ENCODE measurements at places on chromosomes 12 and 14. TPM values are rescaled to one million over a fixed set of nuclear protein-coding genes. Genes with fewer than 3 reads are reported as not detected.

- no peak overlapping the region for H3K27ac ChIP-seq
- H3K36me3 ChIP-seq, result no peaks in the 10 kb centered on the region
- H3K4me1 ChIP-seq, result no peaks in the 10 kb centered on the region
- no peaks in the 10 kb centered on the region for H3K27me3 ChIP-seq
- no peak for DNase-seq
- H3K4me3 ChIP-seq, result no peak overlapping the region
Observed at GRCh38 chr12:117499759-117500485, 138.5 kb upstream of the NOS1 start.

DNA sequence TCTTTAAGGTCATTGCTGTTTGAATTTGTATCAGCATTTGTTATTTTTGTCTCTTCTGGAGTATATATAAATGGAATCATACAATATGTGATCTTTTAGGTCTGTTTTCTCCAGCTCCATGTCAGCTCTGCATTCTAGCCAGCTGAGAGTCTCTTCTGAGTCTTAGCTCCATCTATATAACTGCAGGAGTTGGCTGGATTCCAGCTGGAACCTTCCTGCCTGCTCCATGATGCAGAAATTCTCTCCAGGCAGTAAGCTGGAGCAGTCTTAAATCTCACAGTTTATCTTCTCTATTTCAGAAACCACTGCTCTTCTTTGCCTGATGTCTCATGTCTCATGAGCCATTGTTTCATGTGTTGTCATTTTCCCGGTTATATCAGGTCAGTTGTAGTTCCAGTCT, 827.6 kb downstream of the NRXN3 start:
- DNase-seq, result no peak
- H3K27ac ChIP-seq, result no peak overlapping the region
- no peaks in the 10 kb centered on the region for H3K4me1 ChIP-seq
- no peaks in the 10 kb centered on the region for H3K27me3 ChIP-seq
- H3K4me3 ChIP-seq, result no peak overlapping the region

GRCh38 chr12:117356048-117356447, 5.4 kb downstream of the NOS1 start:
- no peaks in the 10 kb centered on the region for H3K4me1 ChIP-seq
- no peak for DNase-seq
- no peaks in the 10 kb centered on the region for H3K36me3 ChIP-seq
- peaks cover 17% of the 10 kb centered on the region for H3K27me3 ChIP-seq
- no peak overlapping the region for H3K27ac ChIP-seq

The IAPP gene
- total RNA-seq, result not detected

GRCh38 chr12:49297695-49298060, 2.7 kb downstream of the PRPH start:
- DNase-seq, result no peak
- no peak overlapping the region for H3K27ac ChIP-seq
- H3K27me3 ChIP-seq, result peaks cover 55% of the 10 kb centered on the region
- peak overlapping the region; percentile 15 for H3K4me3 ChIP-seq

The NT5DC3 gene
- 3.1 TPM for total RNA-seq

The ZC2HC1C gene
- total RNA-seq, result 1.3 TPM

The TAS2R8 gene
- total RNA-seq, result not detected

The TMEM119 gene
- total RNA-seq, result not detected

The DPF3 gene
- total RNA-seq, result 10.7 TPM

The FAM222A gene
- total RNA-seq, result 1.6 TPM

DNA sequence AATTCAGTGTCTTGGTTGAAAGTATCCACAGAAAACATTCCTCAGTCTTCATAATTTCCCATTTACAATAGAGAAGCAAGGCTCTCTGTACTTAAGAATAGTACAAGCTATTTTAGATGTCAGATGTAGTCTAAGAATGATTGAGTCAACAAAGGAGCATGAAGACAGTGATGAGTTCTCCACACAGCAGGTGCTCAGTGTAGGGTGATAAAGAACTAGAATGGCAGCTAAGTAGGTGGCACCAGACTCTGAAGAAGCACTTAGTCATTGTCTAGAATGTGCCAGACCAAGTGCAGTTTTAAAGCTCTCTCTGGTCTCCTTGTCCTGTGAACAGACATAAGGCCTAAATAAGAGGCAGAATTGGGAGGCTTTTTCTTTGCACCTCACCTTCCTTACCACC, 504.6 kb downstream of the NRXN3 start:
- no peaks in the 10 kb centered on the region for H3K4me1 ChIP-seq
- no peak for DNase-seq
- no peak overlapping the region for H3K4me3 ChIP-seq

GRCh38 chr12:131001493-131001892, 47.8 kb downstream of the ADGRD1 start:
- no peaks in the 10 kb centered on the region for H3K27me3 ChIP-seq
- H3K4me1 ChIP-seq, result no peaks in the 10 kb centered on the region
- DNase-seq, result no peak
- H3K27ac ChIP-seq, result no peak overlapping the region
- no peak overlapping the region for H3K4me3 ChIP-seq

The TPI1 gene
- total RNA-seq, result 1,505 TPM

The NRXN3 gene
- not detected for total RNA-seq

DNA sequence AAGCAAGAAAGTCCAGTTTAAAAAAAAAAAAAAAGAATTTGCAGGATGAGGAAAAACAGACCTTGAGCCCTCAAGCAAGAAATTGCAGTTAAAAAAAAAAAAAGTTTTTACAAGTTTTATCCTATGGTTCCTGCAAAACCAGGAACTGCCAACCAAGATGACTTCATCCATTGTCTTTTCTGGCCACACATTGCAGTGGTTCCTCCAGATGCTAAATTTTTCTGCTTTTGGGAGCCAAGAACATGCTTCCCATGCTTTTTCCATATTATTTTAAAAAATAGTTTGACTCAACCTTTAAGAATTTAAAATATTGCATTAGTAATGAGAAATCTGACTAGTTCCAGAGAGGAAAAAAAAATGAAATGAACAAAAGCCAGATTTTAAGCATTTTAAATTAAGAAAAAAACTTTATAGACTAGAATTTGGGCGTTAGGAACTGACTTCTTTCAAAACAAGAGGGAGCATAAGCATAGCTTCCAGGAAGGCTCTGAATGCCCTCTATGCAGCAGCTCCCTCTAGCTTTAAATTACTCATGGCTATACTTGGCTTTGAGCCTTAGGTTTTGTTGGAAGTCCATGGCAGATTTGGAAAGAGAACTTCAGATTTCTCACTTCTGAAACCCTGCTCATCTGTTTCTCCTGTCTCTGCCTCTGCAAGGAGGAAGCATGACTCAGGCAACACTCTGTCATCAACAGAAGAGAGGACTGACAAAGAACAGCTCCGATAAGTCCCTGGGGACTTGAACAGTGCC, 124.5 kb downstream of the GPR65 start:
- H3K4me3 ChIP-seq, result no peak overlapping the region
- DNase-seq, result peak; percentile 23
- H3K27me3 ChIP-seq, result peaks cover 16% of the 10 kb centered on the region
- peaks cover 15% of the 10 kb centered on the region for H3K4me1 ChIP-seq

GRCh38 chr14:104520620-104521410, 58.7 kb upstream of the C14orf180 start:
- H3K27me3 ChIP-seq, result no peaks in the 10 kb centered on the region
- H3K36me3 ChIP-seq, result no peaks in the 10 kb centered on the region

The BEST3 gene
- total RNA-seq, result not detected

GRCh38 chr12:116726694-116727093, 11.2 kb downstream of the SPRING1 start:
- peaks cover 18% of the 10 kb centered on the region for H3K36me3 ChIP-seq
- no peak for DNase-seq
- no peak overlapping the region for H3K27ac ChIP-seq

DNA sequence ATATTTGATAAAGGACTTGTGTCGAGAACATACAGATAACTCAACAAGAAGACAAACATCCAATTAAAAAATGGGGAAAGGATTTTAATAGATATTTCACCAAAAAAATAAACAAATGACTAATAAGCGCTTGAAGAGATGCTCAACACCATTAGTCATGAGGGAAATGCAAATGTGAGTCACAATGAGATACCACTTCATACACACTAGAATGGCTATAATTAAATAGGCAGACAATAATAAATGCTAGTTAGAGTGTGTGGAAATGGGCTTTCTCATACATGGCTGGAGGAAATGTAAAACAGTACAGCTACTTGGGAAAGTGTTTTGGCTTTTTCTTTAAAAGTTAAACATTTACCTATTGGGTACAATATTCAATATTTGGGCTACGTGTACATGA, 34.8 kb downstream of the DLK1 start:
- no peak overlapping the region for H3K4me3 ChIP-seq
- no peaks in the 10 kb centered on the region for H3K4me1 ChIP-seq
- no peaks in the 10 kb centered on the region for H3K36me3 ChIP-seq
- H3K27ac ChIP-seq, result no peak overlapping the region

The HNF1A gene
- not detected for total RNA-seq
